ENCODE measurements at places on chromosomes 6 and 20.

- DNase-seq: no peak
These were observed 15.0 kb downstream of the GABBR1 start for GRCh38 chr6:29617782-29618554.

DNA sequence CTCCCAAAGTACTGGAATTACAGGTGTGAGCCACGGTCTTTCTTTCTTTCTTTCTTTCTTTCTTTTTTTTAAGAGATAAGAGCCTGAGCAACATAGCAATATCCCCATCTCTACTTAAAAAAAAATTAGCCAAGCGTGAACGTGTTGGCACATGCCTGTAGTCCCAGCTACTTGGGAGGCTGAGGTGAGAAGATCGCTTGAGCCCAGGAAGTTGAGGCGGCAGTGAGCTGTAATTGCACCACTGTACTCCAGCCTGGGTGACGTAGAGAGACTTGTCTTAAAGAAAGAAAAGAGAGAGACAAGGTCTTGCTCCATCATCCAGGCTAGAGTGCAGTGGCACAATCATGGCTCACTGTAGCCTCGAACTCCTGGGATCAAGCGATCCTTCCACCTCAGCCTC, 162.0 kb upstream of the MLN start:
- no peak for DNase-seq

- DNase-seq: no peak
These were observed 57.8 kb downstream of the GPX5 start for GRCh38 chr6:28583463-28583862.

GRCh38 chr6:33904050-33904746, 100.4 kb upstream of the MLN start:
- peak; percentile 41 for DNase-seq

DNA sequence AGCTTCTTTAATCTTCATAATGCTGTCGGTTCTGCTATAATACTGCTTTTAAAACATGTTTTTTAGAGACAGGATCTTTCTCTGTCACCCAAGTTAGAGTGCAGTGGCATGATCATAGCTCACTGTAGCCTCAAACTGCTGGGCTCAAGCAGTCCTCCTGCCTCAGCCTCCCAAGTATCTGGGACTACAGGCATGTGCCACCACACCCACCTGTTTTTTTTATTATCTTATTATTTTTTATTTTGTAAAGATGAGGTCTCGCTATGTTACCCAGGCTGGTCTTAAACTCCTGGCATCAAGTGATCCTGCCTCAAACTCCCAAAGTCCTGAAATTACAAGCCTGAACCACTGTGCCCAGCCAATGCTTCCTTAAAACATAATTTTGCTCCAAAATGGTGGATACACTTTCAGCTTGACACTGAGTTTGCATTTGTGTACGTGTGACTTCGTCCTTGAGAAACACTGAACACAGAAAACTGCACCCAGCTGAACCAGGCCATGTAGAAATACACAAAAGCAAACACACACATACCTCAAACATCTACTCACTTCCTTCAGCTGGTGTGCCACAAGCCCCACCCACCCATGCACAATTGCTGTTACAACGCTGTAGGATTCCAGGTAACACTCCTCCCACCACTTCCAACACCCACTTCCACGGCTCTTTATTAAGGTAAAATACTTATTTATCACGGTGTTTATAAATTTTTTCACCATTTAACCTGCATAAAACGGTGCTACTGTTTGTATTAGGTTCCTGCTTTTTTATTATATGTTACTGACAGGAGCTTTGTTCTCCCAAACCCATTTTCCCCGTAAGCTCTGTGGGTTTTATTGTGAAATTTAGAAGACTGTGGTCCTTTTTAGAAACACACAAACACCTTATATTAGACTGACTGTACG, 109.1 kb downstream of the TSHZ2 start:
- peak; percentile 57 for DNase-seq

- no peak for DNase-seq
These were observed 225.1 kb upstream of the MANEA start for GRCh38 chr6:95352064-95352795.

DNA sequence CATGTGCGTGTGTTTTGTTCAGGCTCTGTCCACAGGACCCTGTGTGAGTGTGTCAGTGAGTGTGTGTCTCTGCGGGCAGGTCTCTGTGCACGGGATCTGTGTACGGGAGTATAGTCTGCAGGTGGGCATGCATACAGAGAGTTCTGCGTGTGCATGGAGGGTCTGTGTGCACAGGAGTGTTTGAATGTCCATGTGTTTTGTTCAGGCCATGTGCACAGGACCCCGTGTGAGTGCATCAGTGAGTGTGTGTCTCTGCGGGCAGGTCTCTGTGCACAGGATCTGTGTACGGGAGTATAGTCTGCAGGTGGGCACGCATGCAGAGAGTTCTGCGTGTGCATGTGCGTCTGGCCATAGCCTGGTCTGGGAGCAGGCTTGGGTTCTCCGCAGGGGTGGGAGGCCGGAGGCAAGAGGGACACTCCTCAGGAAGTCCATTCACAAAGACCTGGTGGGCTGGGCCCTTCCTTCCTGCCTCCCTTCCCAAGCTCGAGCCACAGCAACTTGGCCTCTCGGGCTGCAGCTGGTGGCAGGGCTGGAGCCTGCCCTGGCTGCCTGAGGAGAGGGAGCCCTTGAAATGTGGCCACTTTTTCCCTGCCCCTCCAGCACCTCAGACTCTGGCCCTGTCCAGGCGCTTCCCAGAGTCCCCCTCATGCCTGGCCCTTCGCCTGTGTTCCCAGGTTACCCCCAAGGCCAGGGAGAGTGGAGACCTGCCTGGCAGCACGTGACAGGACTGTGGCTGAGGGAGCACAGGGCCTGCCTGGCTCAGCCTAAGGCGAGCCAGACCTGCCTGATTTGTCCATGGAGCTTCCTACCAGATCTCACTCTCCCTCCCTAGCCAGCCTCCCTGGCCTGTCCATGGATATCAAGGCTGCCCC, 6.8 kb downstream of the HSPA12B start:
- no peak for DNase-seq

- DNase-seq: no peak
These were observed 160.4 kb upstream of the MAFB start for GRCh38 chr20:40849456-40849855.

GRCh38 chr6:31009731-31010130, 543 bp upstream of the MUC22 start:
- no peak for DNase-seq

DNA sequence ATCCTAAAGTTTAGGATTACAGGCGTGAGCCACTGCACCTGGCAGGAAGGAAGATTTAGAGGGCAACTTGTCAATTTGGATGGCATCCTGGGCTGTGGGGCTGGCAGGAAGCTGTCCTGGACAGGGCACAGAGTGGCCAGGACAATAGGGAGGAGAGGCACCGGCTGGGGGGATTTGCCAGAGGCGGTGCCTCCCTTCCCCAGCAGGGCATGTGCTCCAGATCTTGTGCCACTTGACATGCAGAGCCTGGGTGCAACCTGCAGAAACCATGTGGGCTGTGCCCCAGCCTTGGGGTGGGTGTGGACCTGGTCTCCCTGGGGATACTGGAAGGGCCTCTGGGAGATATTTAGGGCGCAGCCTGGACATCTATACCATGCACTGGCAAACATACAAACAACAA, 58.6 kb upstream of the EEF1A1 start:
- no peak for DNase-seq

DNA sequence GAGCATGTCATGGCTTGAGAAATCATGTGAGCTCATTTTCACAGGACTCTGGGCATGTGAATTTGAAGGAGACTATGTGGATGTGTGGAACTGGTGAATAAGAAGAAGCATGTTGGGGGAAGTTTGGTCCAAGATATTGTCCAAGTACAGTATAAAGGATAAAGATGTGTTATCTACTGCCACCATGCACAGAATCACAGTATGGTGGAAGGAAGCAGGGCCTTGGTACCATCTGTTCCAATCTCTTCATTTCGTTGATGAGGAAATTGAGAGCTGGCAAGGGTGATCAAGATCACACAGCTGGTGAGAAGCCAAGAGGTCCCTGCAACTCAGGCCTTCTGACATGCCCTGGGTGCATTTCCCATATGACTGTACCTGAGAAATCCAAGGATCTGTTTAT, 31.5 kb upstream of the RIPOR2 start:
- DNase-seq: no peak

GRCh38 chr6:138956244-138956924, 31.7 kb downstream of the REPS1 start:
- DNase-seq: no peak

- no peak for DNase-seq
These were observed 237.1 kb upstream of the CITED2 start for GRCh38 chr6:139611327-139612134.

GRCh38 chr6:129893640-129894039, 32.5 kb upstream of the TMEM244 start:
- no peak for DNase-seq

GRCh38 chr20:6095409-6095808, 27.4 kb downstream of the FERMT1 start:
- DNase-seq: no peak

GRCh38 chr6:142482974-142483373, 181.2 kb downstream of the ADGRG6 start:
- DNase-seq: no peak

DNA sequence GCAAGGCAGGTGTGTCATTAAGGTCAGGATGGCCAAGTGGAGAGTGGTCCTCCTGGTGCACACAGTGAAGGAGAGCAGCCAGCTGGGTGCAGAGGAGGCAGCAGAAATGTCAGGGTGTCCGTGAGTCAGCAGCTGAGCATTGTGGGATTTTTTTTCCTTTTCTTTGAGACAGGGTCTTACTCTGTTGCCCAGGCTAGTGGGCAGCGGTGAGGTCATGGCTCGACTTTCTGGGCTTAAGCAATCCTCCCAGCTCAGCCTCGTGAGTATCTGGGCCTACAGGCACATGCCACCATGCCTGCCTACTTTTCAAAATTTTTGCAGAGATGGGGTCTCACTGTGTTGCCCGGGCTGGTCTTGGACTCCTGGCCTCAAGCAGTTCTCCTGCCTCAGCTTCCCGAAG, 16.0 kb downstream of the ARID1B start:
- DNase-seq: no peak

DNA sequence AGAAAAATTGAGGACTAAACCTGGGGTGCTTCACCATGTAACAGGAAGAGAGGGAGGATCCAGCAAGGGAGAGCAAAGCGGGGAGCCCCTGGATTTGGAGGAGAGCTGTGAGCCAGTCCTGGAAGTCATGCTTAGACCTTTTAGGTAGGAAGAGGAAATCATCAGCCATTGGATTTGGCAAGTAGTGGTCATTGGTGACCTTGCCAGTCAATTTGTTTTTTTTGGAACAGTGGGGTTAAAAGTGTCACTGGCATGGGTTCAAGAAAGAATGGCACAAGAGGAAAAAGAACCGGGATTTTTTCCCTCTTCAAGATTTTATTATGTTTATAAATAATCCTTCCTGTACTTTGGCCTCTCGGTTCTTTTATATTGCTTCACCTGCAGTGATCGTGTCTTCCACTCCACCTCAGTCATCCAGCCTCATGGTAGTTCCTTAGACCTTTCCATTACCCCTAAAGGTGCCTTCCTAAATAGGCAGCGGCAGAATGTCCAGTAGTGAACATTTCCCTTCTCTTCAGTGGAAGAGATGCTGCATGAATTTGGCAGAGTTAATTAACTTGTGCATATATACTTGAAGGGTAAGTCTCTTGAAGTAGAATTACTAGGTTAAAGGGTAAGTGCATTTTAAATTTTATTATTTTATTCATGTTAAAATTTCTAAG, 124.7 kb downstream of the QKI start:
- no peak for DNase-seq

GRCh38 chr6:37314487-37315156, 39.2 kb upstream of the RNF8 start:
- DNase-seq: peak; percentile 18

GRCh38 chr6:112640891-112641290, 293.8 kb downstream of the RFPL4B start:
- no peak for DNase-seq

DNA sequence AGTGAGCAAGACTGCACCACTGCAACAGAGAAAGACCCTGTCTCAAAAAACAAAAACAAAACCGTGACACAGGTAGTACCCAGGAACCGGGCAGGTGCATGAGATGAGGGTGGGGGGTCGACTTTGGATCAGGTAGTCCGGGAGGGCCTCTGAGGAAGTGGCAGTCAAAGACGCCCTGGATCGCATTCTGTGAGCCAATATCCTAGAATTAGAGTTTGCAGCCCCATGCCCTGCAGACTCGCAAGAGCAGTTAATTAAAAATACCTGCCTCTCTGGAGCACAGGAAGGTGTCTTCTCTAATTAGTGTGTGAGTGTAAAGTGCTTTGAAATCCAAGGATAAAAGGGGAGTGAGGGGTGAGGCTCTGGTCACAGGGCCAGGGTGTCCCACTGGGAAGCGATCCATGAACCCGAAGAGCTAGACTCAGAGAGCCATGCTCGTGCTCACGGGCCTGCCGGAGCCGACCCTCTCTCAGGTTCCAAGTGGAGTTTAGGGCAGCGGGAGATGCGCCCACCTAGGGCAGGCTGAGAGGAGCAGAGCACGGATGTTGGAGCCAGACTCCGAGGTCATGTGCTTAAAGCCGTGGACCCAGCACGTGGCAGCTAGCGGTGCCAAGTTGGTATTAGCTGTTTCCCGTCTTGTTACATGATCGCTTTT, 74.7 kb upstream of the PTPN1 start:
- DNase-seq: no peak

GRCh38 chr6:168363302-168363701, 43.7 kb upstream of the DACT2 start:
- no peak for DNase-seq

GRCh38 chr6:14440940-14441781, 323.6 kb downstream of the CD83 start:
- DNase-seq: no peak

DNA sequence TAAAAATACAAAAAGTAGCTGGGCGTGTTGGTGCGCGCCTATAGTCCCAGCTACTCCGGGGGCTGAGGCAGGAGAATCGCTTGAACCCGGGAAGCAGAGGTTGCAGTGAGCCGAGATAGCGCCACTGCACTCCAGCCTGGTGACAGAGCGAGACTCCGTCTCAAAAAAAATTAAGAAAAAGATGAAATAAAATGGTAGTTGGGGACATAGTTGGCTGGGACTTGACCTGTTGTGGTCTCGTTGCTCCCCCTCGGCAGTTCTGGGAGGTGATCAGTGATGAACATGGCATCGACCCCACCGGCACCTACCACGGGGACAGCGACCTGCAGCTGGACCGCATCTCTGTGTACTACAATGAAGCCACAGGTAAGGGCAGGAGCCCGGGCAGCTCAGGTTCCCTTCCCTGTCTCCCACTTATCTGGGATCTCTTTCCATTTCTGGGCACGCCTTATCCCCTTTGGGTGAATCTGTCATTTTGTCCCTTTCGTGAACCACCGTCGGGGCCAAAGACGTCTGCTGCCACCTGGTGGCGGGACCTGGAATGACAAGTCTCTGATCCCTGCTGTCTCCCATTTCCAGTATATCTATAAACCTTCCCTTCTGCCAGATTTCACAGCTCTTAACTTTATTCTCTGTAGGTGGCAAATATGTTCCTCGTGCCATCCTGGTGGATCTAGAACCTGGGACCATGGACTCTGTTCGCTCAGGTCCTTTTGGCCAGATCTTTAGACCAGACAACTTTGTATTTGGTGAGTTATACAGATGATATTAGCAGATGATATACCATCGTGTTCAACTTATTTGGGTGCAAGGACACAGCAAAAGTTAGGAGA, 2.3 kb downstream of the TUBB start:
- DNase-seq: peak; percentile 87
